Activated T-cell treated with anti-CD3 and anti-CD28 coated beads for 1 hour (primary cell): ENCODE measurements at places on chromosomes 6 and 20.

- DNase-seq: no peak
Measured at GRCh38 chr20:19915111-19915798, 101.9 kb upstream of the NAA20 start.

DNA sequence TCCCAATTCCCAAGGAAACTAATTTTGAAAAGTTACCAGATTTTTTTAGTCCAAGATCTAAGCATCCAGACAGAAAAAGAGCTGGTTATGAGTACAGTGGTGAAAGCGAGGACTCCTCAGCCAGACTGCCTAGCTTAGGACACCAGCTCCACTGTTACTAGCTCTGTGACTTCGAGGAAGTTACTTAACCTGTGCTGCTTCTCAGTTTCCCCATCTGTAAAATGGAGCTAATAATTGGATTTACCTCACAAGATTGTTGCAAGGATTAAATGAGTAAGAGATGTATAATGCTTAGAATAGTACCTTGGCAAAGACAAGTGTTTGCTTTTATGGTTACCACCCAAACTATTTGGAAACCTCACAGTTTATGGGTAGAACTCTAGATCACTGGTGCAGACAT, 1.1 kb downstream of the NT5DC1 start:
- no peak for DNase-seq

DNA sequence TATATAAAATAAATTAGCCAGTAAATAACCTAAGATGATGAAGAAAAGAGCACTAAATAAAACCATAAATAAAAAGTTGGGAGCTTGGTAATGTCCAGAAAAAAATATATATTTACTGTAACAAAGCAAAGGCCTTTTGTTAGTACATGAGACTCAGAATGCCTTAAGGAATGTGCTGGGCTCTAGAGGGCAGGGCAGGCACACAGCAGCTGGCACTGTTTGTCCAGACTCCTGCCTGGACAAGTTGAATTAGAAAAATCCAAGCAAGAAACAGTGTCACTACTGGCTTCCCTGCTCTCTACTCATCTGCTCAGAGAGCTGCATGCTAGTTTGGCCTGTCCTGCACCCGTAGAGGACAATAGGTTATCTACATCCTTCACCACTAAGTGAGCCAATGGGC, 8.8 kb downstream of the DEFB129 start:
- no peak for DNase-seq

DNA sequence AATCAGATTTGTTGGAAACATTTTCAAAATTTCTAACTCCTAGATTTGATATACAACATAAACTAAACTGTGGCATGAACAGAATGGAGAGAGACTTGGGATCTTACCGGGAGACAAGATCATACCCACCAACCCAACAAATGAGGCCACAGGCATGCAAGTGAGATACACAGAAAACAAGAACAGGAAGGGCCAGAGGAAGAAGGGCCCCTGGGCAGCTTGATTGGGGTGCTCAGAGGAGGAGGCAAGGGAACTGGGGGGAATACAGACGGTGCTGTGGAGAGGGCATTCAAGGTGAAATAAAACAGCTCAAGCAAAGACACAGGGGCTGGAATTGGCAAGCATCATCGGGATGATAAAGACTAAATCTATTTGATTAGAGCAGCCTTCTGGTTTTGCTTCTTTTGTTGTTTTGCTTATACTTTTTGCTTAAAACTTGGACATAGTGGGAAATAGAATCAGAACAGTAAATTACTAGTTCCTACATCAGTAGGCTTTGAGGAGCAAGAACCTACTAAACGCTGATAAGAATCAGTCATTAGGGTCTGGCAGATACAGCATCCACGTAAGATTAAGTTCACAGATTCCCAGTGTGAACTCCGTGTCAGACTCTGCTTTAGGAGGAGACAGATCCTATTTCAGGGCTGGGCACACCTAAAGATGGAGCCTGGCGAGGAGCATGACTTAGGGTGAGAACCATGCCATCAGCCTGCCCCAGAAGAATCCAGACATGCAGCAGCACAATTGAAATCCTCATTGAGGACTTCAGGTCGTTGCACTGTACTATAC, 3.5 kb upstream of the RAMACL start:
- DNase-seq: no peak

- no peak for DNase-seq
Measured at GRCh38 chr6:7246401-7247178, 66.4 kb downstream of the SSR1 start.

GRCh38 chr6:67880939-67881705, 754.0 kb upstream of the ADGRB3 start:
- no peak for DNase-seq

DNA sequence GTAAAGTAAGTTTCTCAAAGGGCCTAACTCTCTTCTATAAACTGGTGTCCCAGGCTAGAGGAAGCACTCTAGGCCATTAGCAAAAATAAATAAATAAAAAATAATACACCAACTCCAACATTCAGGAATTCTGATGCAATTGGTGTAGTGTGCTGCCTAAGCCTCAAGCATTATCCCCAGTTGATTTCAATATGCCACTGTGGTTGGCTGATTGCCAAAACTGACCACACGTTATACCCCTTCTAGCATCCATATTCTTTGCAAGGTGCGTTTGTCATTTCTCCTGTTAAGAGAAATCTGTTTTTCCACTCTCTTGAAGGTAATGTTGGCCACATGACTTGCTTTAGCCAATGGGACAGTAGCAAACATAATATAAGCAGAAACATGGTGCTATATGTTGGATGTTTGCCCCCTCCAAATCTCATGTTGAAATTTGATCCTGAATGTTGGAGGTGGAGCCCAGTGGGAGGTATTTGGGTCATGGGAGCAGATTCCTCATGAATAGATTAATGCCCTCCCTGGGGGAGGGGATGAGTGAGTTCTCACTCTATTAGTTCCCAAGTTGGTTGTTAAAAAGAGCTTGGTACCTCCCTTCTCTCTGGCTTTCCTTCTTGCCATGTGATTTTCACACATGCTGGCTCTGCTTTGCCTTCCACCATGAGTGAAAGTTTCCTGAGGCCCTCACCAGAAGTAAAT, 71.9 kb upstream of the PLCB4 start:
- DNase-seq: no peak

- DNase-seq: no peak
Measured at GRCh38 chr6:168221497-168222079, 98.0 kb downstream of the DACT2 start.

DNA sequence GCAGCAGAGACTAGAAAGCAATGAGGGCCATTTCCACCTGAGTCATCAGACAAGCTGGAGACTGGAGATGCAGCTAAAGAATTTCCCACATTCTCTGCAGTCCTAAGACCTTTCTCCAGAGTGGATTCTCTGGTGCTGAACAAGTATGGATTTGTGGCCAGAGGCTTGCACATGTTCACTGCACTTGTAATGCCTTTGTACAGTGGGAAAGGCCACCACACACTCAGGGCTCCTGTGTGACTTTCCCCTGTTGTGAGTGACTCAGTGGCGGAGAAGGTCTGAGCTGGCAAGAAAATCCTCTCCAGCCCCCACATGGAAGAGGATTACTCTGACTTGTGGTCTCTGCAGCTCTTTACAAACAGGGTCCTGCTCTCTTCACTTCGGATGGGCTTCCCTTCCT, 192.3 kb downstream of the C6orf118 start:
- no peak for DNase-seq

- DNase-seq: no peak
Measured at GRCh38 chr6:156544046-156544445, 233.1 kb upstream of the ARID1B start.

- peak; percentile 98 for DNase-seq
Measured at GRCh38 chr6:151451950-151452749, at the start of gene RMND1. RMND1 (minus strand) TSS chr6:151452126; CDS start chr6:151445811, 6,315 bp downstream.

GRCh38 chr6:157753291-157753690, 69.8 kb upstream of the SNX9 start:
- no peak for DNase-seq

DNA sequence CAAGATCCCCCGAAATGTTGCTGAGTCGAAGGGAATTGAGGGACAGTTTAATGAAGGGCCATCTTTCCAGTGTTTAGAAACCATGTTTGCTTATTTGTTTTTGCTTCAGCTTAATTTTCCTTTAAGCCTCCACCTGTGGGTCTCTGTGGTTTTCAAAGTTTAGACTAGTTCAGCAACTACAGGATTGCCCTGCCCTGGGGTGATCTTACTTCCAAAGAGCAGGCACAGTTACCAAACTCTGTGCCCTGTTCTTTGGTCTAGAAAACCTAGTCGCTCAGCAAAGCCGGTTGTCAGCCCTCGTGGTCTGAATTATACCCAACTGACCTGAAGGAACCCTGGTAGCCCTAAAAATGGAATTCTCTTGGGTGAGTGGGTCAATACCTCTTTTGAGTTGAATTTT, 219.2 kb upstream of the GMDS start:
- no peak for DNase-seq

DNA sequence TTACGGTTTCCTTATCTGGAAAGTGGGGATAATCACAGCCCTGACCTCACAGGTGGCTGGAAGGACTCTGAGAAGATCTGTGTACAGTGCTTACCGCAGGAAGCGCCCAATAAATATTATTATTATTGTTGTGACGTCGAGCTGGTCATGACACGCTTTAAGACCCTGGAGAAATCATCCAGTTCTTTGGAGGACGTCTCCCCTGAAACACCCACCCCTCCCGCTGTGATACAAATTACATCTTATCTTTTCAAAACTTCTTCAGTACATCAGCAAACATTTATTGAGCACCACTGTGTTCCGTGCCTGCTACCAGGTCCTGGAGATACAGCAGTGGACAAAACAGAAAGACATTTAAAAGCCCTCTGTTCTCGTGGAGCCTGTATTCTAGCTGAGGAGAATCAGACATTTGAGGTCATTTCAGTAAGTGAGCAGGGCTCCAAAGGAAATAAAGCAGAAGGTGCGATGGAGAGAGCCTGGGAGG, 118.7 kb downstream of the CEBPB start:
- DNase-seq: no peak

DNA sequence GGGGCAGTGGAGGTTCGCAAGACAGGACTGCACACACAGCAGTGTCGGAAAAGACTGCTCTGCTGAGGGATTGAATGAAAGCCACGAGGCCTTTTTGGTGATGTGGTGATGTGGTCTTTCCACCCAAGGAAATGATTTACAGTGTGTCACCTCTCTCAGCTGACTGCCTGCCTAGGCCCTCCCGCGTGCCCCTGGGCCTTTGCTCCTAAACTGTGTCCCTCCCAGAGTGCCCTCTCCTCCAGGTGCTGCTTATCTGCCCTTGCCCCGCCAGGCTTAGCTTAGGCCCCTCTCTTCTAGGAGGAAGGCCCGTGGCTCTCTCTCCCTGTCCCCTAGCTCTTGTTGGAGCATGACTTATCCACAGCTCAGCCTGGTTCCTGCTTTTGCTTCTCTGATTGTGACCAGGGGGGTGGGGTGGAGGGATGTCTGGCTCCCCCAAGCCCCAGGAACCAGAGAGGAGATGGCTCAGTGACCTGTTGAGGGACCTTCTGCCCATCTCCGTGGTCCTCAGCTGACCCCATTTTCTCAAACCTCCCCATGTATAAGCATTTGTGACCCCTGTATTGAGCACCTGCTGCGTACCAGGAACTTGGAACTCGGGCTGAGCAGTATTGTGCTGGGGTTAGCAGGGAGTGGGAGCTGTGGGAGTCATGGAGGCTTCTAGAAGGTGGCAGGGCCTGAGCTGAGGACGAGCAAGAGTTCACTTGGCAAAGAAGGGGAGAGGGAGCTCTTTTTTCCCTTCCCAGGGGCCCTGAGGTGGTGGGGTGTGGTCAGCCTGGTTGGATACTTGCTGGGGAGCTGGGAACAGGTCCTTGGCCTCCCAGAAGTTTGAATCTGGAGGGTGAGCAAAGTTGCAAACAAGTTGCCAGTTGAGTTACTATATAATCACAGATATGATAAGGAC, 2.2 kb downstream of the SRC start:
- no peak for DNase-seq

DNA sequence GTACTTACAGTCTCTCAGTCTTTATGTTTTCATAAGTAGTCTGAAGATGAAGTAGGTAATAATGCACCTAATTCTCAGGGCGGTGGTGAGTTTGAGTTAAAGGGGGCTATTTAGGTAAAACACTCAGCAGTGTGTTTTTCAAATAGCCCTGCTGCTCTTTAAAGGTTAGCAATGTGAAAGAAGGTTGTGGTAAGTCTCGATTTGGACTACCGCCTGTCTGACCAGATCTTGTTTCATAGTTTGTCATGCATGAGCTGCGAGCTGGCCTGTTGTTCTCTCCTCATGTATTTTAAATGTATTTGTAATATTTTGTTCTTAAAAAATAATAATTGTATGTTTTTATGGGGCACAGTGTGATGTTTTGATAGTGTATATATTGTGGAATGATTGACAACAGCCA, 340.2 kb downstream of the DHX35 start:
- no peak for DNase-seq

- no peak for DNase-seq
Measured at GRCh38 chr20:62405108-62405980, 1.7 kb downstream of the CABLES2 start.

- no peak for DNase-seq
Measured at GRCh38 chr6:63269470-63269869, 50.3 kb downstream of the LGSN start.

DNA sequence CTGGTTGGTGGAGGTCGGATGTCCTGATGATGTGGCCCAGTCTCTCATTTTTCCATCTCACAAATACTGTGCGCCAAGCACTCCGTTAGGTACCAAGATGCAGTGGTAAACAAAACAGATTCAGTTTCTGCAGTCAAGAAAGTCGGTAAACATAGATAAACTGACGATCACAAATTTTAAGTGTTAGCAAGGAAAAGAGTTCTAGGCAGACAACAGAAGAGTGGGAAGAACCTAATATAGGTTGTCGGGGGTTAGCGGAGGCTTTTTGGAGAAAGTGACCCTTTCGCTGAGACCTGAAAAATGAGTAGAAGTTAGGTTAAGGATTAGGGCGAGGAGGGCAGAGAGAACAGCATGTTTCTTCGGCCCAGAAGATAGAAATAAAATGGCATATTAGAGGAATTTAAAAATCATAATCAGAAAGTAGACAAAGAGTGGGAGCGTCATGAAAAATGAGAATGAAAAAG, 514 bp downstream of the ORC3 start:
- no peak for DNase-seq

- no peak for DNase-seq
Measured at GRCh38 chr20:50101281-50101680, 11.7 kb downstream of the UBE2V1 start.

- DNase-seq: peak; percentile 25
Measured at GRCh38 chr6:25991785-25992412, 29.3 kb downstream of the TRIM38 start.

DNA sequence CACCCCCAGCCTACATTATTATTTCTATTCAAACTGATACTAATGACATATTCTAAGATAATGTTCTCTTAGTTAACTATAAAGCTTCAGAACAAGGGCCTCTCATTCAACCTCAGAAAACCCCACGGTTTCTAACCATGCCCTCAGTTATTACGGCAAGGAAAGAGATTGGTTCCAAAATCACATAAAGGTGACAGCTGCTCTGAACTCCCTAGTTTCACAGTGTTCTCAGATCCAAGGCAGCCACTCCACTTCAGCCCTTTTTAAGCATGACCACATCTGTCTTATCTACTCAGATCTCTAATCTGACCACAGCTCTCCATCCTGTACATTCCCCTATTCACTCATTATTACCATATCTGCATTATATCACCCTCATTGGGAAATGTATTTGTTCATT, 98.8 kb upstream of the CEP85L start:
- no peak for DNase-seq

GRCh38 chr6:169238766-169239165, 14.9 kb downstream of the THBS2 start:
- DNase-seq: no peak
